ENCODE measurements at places on chromosomes 3 and 15.

GRCh38 chr15:29071232-29071881 is 185.6 kb downstream of the APBA2 start:
- no peak for DNase-seq

- no peak for DNase-seq
Observed at GRCh38 chr3:17980863-17981262, 238.4 kb upstream of the TBC1D5 start.

DNA sequence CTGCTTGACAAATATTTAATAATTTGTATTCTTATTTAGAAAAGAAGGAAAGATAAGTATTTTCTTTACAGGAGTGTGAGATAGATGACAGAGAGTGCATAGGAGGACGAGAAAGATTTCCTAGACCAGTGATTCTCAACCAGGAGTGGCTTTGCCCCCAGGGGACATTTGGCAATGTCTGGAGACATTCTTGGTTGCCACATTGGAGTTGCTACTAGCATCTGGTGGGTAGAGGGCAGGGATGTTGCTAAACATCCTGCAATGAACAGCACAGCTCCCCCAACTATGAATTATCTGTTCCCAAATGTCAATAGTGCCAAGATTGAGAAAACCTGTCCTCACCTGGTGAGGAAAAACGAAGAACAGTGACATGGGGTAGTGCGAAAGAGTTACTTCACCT is 30.8 kb upstream of the MINAR1 start:
- DNase-seq: no peak

- DNase-seq: no peak
Observed at GRCh38 chr3:143298886-143299535, 179.4 kb downstream of the CHST2 start.

DNA sequence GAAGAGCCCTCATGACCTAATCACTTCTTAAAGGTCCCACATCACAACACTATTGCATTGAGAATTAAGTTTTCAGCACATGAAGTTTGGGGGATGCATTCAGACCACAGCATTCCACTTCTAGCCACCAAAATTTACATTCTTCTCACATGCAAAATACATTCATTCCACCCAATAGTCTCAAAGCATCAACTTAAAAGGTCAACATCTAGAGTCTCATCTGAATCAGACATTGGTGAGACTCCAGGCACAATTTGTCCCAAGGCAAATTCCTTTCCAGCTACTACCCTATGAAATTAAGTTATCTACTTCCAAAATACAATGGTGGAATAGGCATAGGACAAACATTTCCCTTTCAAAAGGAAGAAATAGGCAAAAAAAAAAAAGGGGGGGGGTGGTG is 64.9 kb downstream of the PLSCR2 start:
- DNase-seq: no peak

All from iPS-NIHi11 (cell line).